ENCODE measurements at places on chromosomes 7 and 10.

GRCh38 chr7:28483908-28484605 lies 71.7 kb downstream of the CREB5 start:
- DNase-seq, result no peak

DNA sequence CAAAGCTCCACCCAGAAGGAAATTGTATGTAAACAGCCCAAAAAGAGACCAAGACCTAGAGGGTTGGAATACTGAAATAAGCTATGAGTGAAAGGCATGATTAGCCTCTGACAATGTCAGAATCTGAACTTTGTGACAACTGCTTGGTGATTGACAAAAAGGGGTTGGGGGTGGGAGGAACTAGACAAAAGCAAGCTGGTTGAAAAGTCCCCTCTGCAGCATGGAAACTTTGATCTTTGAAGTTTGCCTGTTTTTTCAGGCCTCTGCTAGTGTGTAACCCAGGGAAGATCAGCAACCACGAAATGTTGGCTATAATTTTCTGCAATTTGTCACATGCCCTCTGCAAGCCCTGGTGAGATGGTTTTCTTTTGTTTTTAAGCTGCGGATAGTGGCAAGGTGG lies 104.8 kb upstream of the SLC25A13 start:
- DNase-seq, result no peak

- no peak for DNase-seq
These were observed 290.9 kb downstream of the SDK1 start for GRCh38 chr7:3591944-3592343.

DNA sequence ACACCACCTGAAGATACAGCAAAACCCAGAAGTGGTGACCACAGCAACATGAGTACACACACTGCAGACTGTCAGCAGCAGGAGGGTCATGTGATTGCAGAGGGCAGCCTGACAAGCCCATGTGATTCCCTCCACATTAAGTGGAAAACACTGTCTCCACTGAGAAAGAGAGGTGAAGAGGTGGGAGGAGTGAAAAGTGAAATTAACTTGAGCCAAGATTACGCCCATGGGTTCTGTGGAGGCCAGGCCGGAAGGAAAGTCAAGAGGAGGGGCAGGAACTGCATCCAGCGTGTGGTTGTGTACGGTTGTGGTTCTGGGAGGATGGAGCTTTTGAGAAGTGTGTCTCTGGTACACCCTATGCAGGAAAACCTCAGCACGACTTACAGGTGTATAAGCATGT lies 138.5 kb downstream of the PLXNA4 start:
- DNase-seq, result no peak

GRCh38 chr10:91694170-91694794 lies 61.4 kb upstream of the PPP1R3C start:
- no peak for DNase-seq

GRCh38 chr7:128948976-128949760 lies 11.4 kb downstream of the IRF5 start:
- no peak for DNase-seq

- no peak for DNase-seq
These were observed 1.1 kb downstream of the PLXDC2 start for GRCh38 chr10:19817231-19817933.

- DNase-seq, result no peak
These were observed 43.1 kb upstream of the CHCHD3 start for GRCh38 chr7:133124974-133125373.

GRCh38 chr10:112177247-112177646 lies 6.3 kb downstream of the GPAM start:
- DNase-seq, result no peak

GRCh38 chr10:110275128-110275729 lies 29.5 kb downstream of the SMNDC1 start:
- DNase-seq, result no peak

Measured in H54 (cell line).